Fibroblast of upper back skin (primary cell): ENCODE measurements at places on chromosomes 6 and 20.

- no peak for DNase-seq
These were observed 151.9 kb downstream of the CD83 start for GRCh38 chr6:14269436-14269835.

GRCh38 chr6:84282550-84282949, 55.1 kb upstream of the CEP162 start:
- DNase-seq = peak; percentile 57

DNA sequence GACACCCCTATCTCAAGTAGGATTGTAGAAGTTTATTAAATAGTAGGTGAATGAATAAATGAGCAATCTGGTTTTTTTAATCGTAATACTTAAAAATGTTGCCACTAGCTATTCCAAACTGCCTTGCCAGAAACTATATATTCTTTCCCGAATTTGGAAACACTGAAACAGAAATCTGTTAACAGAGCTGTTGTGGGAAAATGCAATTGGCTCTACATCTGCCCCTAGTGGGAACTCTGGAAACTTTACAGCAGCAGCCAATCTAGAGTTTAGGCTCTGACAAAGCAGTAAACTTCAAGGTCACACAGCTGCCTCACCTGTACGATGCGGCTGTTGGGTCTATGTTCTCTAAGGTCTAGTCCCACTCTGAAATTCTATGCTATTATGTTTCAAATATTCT, 41.7 kb downstream of the SYNE1 start:
- peak; percentile 11 for DNase-seq

- no peak for DNase-seq
These were observed 1302.1 kb upstream of the GJE1 start for GRCh38 chr6:140830666-140831065.

DNA sequence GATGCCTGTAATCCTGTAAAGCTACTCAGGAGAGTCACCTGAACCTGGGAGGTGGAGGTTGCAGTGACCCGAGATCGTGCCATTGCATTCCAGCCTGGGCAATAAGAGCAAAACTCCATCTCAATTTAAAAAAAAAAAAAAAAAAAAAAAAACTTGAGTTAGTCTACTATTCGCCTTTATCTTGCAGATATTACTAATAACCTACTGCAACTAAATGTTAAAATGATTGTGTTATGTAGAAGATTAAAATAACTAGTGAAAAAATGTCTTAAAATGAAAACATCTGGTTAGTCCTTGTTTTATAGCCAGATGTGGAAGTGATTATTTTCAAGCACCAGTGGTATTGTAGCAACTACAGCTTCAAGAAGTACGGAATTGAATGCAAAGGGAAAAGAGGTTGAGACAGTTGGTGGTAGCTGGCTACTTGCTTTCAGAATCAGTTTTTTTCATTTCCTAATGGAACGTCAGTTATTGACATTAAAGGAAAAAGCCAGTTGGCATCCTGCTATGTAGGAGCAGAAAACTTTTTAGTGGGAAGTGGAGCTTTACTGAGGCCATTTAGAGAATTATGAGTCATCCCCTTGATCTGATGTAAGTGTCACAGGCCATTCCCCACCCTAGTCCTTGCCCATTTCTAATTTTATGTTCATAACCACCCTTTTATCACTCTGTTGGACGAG, 43.8 kb upstream of the DYNLRB1 start:
- DNase-seq = peak; percentile 56

DNA sequence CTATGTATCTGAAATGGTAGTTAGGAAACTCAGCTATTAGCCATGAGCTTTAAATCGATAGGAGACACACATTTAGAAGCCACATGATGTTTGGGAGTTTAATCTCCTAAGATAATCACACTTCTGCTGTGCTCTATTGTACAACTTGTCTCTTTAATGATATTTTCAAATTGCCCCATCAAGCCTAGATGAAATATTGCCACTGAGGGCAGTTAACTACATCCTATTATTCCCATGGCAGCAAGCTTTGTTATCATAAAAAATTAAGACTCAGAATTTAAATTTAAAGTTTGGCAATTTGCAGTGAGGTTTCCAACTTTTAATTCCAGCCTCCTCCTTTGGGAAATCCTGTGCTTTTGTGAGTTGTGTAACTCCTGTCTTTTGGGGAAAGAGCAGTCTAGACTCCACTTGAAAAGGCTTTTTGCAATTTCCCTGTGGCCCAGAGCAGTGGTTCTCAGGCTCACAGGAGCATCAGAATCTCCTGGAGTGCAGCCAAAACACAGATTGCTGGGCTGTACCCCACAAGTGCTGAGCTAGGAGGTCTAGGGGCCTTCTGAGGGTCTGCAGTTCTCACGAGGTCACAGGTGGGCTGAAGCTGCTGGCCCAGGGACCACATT, 792.4 kb downstream of the QKI start:
- peak; percentile 32 for DNase-seq

DNA sequence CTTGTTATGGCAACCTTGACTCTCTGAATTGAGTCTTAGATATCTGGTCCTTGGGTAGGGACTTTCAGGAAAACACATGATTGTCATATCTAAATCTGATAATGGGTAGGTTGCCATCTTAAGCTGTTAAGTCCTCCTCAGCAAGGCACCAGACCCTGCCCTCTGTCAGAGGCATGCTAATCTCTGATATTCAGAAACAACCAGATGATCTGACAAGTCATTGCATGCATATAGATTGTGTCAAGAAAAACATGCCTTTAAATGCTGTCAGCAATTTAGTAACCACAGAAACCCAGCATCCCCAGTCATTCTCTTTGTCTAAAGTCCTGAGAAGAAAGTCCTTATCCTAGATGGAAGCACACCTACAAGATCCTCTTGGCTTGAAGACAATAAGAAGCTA, 149.1 kb downstream of the EDN1 start:
- DNase-seq = no peak

GRCh38 chr6:151110576-151110905, 129.2 kb upstream of the AKAP12 start:
- no peak for DNase-seq

DNA sequence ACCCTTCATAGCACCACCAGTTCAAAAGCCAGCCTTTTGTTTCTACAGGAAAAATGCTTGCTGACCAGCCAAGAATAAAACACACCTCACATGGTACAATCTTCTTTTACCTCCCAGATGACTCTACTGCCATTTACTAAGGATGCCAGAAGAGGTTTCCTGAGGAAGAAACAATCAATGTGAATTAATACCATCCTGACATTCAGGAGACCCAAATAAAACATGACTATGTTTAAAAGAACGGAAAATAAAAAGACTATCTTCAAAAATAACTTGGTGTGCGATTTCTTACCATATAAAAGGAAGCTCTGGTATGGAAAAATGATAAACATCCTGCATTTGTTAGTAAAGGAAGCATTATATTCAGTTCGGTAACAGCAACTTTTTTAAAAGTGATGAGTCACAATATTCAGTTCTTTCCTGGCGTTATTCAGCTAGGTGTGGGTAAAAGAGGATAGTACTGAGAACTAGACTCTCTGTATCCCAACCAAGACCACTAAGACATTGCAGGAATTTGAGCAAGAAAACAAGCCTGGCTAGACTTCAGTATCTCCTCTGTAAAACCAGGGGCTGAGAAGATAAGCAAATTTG, 16.3 kb downstream of the COL21A1 start:
- DNase-seq = no peak

GRCh38 chr6:25017932-25018567, 82.3 kb upstream of the RIPOR2 start:
- peak; percentile 65 for DNase-seq

DNA sequence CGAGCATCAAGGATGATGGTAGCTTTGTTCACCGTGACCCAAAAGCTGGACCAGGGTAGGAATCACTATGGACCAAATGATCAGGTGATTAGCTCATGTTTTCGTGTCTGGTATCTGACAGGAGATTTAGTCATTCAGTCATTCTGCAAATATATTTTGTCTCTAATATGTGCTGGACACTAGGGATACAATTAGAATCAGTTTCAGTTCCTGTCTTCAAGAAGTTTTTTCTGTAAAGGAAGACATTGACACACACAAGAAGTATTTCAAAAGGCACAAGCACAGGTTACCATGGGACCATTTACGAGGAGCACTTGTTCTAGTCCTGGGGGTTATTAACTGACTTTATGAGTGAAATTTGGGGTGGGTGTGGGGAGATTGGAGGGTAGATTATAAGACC, 244.9 kb downstream of the HIVEP2 start:
- DNase-seq = no peak

DNA sequence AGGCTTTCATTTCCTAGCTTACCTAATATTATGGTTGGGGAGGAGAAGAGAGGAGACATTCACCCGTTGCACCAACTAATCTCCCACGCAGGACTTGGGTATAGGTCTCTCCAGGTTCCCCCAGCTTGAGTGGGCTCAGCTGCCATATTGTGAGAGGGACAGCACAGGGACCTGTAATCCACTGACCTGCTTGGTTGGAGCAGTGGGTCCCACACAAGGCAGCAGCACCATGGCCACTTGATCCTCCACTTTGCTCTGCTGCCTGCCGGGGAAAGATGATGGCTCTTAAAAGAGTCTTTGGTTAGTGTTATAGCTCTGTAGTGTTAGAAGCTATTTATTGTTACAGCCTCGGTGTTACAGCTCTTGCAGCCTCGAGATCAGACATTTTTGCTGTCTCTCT, 22.5 kb upstream of the ECHDC1 start:
- DNase-seq = no peak

- DNase-seq = no peak
These were observed 43.1 kb downstream of the PANK2 start for GRCh38 chr20:3932277-3932676.

- peak; percentile 95 for DNase-seq
These were observed 41.9 kb upstream of the HFE start for GRCh38 chr6:26045065-26045927.

DNA sequence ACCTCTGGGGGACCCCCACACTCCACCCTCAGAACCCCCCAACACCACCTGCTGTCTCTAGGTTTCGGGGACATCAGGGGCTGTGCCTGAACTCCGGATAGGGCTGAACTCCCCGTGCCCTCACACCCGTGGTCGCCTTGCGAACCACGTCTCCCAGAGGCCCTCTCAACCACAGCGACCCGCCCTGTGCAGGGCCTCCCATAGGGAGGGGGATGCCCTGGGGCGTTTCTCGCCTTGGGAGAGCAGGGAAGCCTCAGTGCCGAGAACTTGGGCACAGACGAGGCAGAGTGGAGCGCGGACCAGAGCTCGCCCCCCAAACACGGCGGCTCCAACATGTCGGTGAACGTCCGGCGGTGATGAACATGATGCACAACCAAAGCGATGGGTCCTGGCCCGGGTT, 6.8 kb downstream of the FRMD1 start:
- no peak for DNase-seq

DNA sequence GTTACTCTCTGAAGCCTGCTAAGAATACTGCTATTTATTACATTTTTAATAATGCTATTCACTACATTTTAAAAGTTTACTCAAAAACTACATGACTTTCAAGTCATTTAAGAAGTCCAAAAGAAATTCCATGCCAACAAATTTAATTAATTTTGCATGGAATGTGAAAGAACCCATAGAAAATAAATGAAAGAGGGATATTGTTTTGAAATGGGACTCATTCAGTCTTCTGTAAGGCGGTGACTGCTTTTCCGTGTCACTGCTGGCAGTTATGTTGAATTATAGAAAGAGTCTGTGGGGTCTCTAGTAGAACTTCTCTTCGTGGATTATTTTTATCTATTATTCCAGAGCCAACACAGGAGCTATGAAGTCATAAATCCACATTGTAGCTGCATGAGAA, 211.2 kb downstream of the LAMA2 start:
- no peak for DNase-seq

- DNase-seq = no peak
These were observed 7.4 kb downstream of the FRMD1 start for GRCh38 chr6:168071620-168072019.

DNA sequence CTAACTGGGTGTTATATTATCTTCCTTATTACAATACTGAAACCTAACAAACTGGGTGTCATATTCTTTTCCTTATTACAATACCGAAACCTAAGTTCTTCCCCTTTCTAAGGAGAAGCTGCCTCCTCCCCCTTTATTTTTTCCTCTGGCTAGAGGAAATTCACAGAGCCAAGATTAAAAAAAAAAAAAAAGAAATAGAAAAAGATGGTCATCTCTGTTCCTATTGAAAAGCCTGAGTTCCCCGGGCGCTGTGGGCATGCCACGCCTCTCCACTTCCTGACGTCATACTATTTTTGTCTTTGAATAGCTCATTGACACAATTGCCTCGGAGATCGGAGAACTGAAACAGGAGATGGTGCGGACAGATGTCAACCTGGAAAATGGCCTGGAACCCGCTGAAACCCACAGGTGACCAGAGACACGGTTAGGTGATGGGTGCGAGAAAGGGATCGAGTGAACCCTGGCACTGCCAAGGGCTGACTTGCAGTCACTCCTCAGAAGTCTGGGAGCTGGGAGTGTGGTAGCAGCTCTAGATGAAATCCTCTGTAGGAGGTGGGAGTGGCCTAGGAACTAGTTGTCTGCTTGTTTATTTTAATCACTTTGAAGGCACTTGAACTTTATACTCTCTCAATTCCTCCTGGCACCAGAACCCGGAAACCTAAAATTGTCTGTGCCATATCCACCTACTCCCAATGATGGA, 82.2 kb upstream of the NAA20 start:
- DNase-seq = no peak

GRCh38 chr6:105994118-105994590, 92.0 kb upstream of the PRDM1 start:
- DNase-seq = peak; percentile 45

DNA sequence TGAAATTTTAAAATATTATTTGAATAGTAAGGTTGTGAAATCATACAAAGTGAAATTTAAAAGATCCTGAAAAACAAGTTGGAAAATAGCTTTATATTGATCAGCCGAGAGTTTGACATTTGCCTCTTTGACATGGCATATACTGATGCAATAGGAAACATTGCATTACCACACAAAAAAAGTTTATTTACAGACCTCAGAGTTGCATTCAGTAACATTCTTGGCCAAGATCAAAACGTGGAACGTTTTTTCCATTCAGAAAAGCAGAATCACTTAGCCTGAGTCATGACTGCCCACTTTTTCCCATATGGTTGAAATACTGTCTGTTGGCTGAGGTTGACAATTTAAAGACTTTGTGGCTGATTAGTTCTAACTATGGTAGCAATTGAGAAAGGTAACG, 55.1 kb upstream of the BACH2 start:
- peak; percentile 69 for DNase-seq

DNA sequence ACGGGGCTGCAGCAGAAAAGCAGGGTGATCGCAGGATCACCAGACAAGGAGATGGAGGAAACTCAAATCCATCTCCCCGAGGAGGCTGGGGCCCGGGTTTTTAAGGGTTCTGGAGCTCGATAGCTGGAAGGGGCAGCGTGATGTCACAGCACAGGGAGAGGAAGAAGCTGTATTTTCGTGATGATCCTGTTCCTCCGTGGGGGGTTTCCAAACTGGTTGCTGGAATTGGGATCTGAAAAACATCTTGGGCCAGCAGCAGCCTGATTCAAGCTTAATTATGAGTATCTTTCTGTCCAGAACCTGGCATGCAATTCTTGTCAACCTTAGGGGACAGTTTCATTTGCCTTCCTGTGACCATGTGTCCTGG, 4.1 kb downstream of the CST7 start:
- DNase-seq = no peak
